NCI-H2171 treated with DMSO at 0.1 percent for 48 hours (cell line): ENCODE measurements at places on chromosomes 5 and 9.
A peak's percentile ranks its signal among the peaks of the same experiment; 100 is the strongest.

DNA sequence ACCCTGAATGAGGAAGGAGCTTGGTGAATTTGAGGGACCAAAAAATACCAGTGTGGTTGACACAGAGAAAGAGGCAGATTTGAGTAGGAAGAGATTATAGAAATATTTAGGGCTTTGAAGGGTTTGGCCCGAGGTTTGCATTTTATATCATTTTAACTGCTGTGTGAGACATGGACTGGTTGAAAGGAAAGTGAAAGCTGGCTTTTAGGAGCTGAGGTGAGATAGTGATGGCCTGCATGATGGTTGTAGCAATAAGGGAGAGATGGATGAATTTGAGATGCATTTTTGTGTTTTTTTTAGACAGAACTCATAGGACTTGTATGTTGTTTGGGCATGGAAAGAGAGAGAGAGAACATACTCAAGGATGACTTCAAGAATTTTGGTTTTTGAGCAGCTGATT is 21.7 kb downstream of the FER start:
- DNase-seq, result no peak

DNA sequence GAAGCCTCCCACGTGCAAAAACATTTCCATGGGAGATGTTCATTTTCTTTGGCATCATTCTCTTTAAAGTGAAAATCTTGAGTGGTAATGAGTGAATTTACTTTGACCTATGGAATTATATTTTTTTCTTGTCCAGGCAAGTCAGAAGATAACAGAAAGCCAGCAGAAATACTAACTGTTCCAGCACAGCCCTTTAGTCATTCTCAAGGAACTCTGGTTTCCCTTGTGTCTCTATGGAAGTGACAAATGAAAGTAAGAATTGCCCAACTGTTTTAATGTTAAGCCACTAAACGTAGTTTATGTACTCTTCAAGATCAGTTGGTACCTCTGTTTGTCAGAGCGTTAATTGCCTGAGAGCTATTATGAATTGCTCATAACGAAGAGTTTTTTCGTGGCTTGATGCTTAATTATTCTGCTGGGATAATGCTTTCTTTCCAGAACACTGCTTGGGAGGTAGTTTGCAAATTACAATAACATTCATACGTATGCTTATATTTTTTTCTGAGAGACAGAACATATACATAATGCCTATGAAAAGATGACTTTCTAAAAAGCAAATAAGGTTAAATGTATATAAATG is 84.5 kb upstream of the CER1 start:
- no peak for DNase-seq

GRCh38 chr5:33628796-33629195 is 188.0 kb downstream of the TARS1 start:
- DNase-seq, result no peak

GRCh38 chr9:104858846-104859245 is 69.1 kb downstream of the ABCA1 start:
- no peak for DNase-seq

- peak; percentile 29 for DNase-seq
These were observed 48.0 kb upstream of the SAP30L start for GRCh38 chr5:154397652-154398406.

DNA sequence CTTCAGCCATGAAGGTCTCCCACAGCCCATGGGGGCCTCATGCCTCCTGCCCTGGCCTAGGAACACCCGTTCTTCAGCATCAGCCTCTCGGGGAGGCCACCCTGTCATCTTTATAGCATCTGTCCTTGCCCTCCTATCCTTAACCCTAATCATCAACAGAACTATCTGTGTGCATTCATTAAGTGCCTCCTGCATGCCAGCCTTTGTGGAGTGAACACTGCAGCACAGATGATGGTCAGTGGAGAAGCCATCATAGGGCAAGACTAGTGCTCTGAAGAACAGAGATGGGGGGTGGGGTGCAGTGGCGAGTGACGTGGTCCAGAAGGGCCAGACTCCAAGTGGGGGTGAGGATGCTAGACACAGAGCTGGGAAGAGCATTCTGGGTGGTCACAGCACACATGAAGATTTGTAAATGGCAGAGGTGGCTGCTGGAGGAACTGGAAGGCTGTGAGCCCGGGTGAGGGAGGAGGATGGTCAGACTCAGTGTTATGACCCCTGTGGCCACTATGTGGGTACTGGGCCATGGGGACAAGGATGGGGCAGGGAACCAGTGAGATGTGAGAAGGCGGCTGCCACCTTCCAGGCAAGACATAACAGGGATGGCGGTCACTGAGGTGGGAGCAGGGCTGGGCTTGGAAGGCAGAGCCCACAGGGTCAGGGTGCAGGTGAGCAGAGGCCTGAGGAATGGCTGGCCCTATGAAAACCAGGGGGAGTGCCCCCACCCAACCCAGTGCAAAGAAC is 3.6 kb upstream of the CARD19 start:
- DNase-seq, result no peak

GRCh38 chr5:151257731-151258181 is 4.8 kb downstream of the GM2A start:
- no peak for DNase-seq

DNA sequence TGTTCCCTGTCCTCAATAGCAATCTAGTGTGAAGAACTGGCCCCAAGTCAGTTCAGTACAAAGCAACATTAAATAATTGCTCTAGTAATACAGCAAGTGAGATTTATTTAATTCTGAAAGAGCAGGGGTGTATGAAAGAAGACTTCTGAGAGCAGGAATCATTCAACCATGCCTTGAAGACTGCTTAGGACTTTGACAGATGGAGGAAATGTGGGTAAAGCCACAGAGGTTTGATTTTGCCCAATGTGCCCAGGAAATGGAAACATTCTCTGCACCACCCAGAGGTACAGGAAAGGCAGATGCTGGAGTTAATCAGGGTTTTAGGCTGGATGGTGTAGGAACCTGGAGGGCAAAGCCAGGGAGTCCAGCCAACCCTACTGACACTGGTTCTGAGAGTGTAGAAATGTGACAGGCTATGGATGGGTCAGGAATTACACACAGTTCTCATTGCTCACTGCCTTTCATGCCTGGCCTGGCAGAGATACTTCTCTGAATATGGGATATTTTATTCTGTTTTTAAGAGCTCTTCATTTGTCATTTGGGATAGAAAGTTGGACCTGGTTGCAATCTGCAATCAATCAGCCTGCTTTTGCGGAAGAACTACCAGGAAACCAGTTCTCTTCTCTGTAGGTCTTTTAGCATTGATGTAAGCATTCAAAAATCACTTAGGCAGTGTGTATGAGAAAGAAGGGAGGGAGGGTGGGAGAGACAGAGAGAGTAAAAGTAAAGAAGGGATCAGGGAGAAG is 88.3 kb downstream of the BRINP1 start:
- DNase-seq, result no peak

DNA sequence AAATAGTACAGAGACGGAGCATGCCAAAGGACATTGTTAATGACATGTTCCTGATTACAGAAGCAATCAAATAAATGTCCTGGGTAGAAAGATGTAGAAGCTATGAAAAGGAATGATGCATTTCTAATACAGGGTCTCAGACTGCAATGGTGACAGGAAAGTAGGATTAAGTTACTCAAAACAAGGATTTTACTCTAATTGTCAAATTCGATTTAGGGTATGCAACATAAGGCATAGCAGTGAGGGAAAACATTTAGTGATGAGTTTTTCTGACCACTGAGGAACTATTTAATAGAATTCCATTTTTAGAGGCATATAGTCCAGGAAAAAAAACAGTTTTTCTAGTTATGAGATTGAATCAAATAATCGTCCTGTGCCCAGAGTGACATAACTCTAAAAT is 715.1 kb upstream of the ACO1 start:
- DNase-seq, result no peak

- DNase-seq, result no peak
These were observed 7.5 kb upstream of the RMND5B start for GRCh38 chr5:178123094-178123965.
